ENCODE measurements at places on chromosomes 1 and 21.
A peak's percentile ranks its signal among the peaks of the same experiment; 100 is the strongest.

DNA sequence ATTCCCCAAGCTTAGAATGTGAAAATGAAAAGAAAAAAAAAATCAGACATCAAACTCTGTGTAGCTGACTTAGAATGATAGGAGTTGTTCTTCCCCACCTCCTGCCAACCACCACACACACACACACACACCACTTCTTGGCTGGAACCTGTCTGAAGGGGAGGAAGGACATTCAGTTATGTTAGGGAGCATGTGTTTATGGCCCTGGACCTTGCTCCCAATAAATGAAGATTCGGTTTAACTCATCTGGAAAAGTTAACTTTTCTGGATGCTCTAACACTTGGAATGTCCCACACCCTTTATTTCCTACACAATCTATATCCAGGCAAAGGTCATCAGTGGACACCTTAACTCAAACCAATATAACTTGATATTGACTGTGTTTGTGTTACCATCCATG lies 112.4 kb downstream of the DAB1 start:
- no peak for DNase-seq

DNA sequence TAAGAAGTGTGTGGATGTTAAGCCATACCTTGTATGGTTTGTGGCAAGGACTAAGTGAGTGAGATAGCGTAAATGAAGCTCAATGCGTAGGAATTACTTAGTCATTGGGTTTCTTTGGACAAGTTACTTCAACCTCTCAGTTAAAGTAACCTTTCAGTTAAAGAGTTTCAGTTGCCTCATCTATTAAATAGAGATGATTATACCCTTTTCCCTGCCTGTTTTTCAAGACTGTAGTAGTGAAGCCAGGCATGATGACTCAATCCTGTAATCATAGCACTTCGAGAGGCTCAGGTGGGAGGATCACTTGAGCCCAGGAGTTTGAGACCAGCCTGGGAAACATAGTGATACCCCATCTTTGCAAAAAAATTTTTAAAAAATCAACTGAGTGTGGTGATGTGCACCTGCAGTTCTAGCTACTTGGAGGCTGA lies 6.3 kb downstream of the ZMPSTE24 start:
- DNase-seq: no peak

- DNase-seq: no peak
Observed at GRCh38 chr1:50568782-50569181, 145.5 kb upstream of the DMRTA2 start.

DNA sequence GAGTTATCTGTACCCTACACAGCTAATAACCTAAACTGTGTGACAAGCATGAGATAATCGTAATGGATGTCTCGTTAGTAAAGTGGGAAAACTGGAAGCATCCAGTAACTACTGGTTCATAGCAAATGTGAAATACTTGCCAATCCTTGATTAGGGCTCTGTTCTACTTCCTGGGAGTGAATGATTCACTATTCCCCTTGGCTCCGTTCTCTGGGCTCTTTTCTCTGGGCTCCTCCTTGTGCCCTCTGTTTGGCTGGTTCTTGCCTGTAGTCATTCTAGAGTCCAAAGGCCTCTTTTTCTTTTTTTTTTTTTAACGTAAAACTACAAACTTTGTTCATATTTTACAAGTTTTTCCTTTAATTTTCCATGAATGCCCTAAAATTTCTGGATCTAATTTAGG lies 465.8 kb upstream of the PLXNA2 start:
- no peak for DNase-seq

DNA sequence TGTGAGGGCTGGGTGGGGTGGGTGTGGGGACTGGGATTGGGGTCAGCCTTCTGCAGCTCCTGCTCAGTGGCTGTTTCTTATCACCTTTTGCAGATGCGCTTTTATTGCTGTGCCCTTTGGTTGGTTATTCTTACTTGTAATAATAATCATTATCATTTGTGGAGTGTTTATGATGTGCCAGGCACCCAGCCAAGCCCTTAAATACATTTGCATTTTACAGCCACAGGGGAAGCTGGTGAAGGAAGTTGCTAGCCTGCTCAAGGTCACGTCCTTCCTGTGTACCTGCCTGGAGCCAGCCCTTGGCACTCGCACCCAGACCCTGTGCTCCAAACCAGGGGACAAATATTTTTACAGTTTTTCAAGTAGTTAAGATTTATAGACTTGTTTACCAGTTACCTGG lies 144.0 kb downstream of the PGBD5 start:
- no peak for DNase-seq

DNA sequence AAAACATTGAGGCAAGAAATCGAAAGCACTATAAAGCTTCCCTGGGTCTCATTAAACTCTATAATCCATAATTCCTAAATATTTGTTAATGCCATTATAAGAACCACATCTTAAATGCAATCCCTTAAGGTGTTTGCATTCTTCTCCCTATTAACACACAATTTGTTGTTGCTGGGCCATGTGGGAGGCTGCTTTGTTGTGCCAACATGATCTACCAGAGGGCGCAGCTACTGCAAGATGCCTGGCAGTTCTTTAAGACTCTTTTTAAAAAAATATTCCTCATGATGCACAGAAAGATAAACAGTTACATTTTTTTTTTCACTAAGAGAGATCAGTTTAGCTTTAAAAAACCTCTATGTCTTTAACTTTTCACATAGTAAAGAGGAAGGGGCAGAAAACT lies 39.0 kb upstream of the BCAS2 start:
- DNase-seq: no peak

DNA sequence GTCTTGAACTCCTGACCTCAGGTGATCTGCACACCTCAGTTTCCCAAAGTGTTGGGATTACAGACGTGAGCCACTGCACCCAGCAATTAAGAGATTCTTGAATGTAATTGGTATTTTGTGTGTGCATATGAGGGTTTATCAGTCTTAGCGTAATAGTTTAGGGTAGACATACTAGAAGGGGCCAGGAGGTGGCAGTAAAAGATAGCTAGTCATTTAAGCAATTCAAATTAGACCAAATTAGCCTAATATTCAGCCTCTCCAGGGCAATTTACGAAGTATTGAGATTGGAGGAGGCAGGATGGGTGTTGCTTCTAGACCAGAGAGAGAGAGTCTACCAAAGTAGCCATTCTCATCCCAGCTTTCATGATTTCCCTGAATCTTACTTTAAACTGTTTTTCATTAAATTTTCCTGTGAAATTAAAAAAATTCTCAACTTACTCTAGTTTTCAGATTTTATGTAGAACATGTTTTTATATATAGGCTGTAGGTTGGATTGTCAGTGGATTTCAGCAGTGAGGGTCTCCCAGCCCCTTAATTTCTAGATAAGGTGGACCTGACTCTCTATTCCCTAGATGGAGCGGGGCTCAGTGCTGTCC lies 119.7 kb downstream of the HHAT start:
- no peak for DNase-seq

DNA sequence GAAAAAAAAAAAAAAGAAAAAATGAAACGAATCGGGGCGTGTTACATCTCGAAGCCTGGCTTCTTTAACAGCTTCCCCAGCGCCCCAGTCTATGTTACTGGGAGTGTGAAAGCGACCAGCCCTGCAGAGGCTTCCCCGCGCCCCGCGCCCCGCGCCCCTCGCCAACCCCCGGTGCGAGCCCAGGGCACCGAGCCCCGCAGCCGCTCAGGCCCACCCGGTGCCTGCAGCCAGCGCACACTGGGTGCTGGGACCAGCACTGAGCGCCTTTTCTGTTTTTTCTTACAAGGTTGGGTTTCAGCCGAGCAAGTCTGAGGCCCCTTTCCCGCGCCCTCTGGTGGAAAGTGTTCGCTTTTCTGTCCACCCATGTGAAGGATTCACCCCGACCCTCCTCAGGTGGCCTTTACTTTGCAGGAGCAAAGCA lies 42.1 kb upstream of the ZNF496 start:
- peak; percentile 40 for DNase-seq

- no peak for DNase-seq
Observed at GRCh38 chr1:20729155-20729931, 3.2 kb downstream of the SH2D5 start.

DNA sequence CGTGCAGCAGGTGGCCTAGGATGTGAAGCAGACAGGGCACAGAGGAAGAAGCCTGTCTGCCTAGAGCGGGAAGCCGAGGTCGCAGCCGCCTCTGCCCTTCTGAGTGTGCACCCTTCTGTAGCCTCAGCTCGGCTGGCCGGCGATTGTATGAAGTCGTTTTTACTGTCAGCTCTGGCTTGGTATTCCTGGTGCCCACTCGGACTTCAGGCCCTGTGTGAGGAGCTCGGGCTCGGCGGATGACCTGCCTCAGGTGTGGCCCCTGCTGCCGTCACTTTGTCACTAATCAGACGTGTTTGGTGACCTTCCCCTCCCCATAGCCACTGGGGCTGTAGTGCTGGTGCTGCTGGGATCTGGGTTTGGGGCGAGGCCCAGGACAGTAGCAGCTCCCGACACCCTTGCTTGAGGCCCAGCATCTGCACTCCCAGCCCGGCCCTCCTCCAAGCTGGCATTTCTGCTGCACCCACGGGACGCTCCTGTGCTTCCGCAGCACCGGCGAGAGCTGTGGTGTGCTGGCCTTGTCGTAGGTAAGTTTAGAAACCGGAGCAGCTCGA lies 18.1 kb downstream of the SLX9 start:
- no peak for DNase-seq

GRCh38 chr1:29958271-29958670 lies 721.9 kb downstream of the PTPRU start:
- no peak for DNase-seq

DNA sequence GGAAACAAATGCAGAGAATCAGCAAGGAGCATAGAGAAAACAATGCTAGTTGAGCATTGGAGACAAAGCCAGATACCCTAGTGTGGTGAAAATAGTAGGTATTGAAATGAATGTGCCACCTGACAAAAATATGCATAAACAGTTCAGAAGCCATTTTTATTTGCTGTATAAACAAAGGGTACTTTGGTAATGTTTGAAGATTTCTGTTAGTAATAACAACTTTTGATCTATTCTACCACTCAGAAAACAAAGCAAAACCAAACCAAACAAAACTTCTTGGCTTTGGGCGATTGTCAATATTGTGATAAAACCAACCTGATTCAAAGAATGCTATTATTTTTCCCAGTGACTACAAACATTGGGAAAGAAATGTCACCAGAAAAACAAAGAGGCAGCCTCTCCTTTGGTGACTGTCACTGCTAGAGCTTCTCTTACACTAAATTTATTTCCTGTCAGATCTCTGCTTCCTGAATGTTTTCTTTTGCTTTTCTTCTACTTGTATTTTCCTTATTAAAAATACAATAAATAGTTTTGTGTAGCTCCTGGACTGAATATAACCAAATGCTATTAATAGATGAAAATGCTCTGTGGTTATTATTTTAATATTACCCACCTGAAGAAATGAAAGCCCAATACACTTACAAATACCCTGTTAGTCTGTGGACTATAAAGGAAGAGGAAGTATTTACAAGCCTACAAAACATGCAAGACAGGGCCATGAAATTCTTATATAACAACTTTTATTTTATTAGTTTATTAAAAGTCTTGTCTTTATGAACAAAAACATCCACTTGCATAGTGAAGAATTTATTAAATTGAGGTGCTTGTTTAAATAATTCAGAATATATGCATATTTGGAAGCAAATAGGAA lies 5.7 kb downstream of the ATP6V1G3 start:
- no peak for DNase-seq

GRCh38 chr1:66332548-66332901 lies 201.4 kb upstream of the SGIP1 start:
- DNase-seq: no peak

GRCh38 chr21:41133874-41134522 lies 34.0 kb upstream of the BACE2 start:
- no peak for DNase-seq

DNA sequence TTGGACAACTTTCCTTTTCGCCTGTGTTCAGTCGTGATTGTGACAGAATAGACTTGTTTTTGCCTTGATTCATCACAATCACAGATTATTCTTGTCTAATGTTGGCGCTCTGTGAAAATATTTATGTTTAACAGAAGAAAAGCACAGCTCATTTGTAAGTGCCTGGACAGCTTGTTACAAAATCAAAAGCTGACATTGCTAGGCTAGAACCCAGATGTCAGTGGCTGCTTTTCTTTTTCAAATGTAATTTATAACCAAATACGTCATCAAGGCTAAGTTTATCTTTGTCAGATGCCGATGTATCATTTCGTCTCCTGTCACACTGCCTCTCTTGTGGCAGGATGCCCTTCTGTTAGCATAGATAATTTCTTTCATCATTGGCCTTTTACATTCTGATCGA lies 1227.3 kb downstream of the PLA2G4A start:
- DNase-seq: no peak

DNA sequence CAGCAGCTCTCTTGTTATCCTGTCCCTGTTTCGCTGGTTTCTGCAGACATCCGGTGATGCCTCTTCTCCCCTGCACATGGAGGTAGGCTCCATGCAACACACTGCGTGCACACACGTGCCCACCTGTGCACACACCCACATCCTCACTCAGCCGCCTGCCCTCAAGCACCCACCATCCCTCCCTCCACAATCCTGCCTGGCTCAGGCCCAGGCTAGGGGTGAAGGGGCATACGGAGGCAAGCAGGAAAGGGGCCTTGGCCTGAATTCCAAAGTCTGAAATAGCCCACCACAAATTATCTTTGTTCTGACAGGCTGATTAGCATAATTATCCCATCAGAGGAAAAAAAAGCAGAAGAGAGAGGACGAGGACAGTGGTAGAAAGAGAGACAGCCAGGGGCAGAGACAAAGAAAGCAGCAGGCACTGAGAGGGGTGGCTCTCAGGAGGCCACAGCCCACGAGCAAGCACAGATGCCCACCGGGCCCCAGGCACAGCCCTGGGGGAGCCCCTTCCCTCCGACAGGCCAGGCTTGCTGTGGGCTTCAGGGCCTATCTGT lies 73.2 kb downstream of the GRIK3 start:
- DNase-seq: no peak

DNA sequence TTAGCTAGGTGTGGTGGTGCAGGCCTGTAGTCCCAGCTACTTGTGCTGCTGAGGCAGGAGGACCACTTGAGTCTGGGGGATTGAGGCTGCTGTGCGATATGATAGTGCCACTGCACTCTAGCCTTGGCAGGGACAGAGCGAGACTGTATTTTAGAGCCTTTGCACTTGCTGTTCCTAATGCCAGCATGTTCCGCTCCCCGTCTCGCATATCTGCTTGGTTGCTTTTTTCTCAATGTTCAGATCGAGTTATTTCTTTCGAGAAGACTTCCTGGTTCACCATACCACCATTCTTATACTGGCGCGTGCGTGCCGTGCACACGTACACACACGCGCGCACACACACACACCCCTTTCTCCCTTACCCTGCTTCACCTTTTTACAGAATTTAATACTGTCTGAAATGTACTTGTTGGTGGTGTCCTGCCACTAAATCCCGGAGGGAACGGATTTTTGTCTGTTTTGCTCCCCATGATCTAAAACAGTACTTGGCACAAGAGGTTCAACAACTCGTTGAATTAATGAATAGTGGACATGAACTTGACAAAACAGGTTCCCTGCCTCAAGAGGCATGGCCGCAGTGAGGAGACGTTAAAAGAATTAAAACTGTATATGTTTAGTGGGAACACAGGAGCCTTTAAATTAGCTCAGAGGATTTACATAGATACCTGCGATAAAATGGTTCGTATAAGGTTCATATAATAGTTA lies 1.1 kb upstream of the RPRD2 start:
- peak; percentile 13 for DNase-seq

Measured in stimulated activated CD8-positive, alpha-beta memory T cell treated with anti-CD3 and anti-CD28 coated beads, Interleukin-12 subunit alpha, Interleukin-12 subunit beta, amount 100 ng/mL, for 1 hour (primary cell).